Sigmoid colon (tissue), 7 donors: ENCODE measurements at places on chromosomes 5 and 9.
A peak's percentile ranks its signal among the peaks of the same experiment; 100 is the strongest.

DNA sequence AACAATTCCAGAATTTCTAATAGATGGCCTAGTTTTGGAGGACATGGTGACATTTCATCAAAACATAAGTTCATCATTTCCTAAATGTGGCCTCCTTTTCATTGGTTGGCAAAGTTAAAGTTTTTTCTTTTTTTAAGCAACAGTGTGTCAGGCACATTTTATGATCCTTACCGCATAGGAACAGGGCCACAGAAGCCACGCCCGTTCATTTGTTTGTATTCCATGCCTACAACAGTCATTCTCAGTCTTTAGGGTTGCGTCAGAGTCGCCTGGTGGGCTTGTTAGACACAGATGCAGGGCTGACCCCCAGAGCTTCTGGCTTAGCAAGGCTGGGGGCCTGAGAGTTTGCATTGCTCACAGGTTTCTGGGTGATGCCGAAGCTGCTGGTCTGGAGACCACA is 130.2 kb downstream of the HSD17B3 start:
- no peak for DNase-seq

- no peak for DNase-seq
Observed at GRCh38 chr5:73630765-73631164, 4.8 kb downstream of the ARHGEF28 start.

DNA sequence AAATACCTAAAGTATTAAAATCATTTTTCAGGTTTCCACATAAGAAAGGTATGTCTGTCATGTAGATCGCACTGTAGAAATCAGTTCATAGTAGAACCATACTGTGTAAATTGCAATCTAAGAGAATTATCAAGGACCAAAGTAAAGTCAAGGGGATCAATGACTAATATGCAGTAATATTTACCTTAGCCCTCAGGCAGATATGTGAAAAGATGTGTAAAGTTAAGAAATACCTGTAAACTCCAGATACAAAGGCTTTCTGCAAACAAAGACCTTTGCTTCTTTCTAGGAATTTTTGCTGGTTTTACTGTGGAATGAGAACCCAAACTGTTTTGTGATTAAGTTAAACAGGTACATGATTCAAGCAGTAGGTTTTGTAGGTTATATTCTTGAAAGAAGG is 11.6 kb downstream of the POLK start:
- no peak for DNase-seq

DNA sequence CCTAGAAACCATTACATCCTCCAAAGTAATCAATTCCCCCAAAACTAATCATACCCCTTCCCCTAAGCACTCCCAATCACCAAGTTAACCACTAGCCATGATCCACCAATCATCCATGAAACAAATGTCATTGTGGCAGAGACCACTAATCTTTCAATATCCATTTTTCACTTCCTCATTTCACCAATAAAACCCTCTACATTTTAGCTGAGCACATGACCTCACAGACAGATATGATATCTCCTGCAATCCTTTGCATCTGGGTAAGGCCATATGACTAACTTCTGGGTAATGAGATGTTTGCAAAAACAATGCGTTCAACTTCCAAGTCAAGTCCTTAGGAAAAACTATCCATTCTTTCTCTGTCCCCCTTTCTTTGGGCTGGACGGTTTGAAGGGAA is 20.7 kb downstream of the OR2S2 start:
- DNase-seq = no peak

DNA sequence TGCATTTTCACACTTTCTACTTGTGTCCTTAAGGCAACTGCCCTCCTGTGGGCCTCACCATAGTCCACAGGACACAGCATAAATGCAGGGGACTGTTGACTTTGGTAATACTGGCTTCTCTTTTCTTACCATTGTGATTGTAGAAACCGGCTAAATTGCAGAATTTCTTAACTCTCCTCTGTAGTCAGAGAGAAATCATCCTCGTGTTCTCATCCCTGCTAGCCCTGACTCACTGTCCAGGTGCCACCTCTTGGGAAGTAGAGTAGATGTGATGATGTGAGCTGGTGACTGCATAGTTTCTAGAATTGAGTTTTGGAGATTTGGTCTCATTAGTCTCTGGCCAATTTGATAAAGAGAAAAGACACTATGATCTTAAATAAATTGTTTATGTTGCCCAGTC is 5.5 kb downstream of the PHF24 start:
- DNase-seq = no peak

- DNase-seq = no peak
Observed at GRCh38 chr5:137273511-137273910, 225.6 kb downstream of the SPOCK1 start.

DNA sequence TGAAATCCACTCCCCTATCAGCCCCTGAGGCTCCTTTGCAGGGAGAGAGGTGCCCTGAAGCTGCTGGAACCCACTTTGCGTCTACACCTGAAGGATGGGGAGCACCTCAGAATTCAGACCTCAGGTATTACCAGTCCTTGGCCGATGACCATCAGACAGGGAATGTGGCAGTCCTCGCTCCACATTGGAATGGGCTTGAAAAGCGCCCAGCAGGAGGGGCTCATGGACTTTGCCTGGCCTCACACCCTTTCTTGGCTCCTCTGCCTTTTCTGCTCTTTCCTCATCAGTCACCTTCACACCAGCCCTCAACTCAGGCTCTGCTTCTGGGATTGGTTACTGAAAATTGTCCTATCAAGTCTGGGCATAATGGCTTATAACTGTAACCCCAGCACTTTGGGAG is 83.9 kb downstream of the BARX1 start:
- DNase-seq = no peak

GRCh38 chr5:134586866-134587524 is 45.6 kb downstream of the SAR1B start:
- peak; percentile 87 for DNase-seq

DNA sequence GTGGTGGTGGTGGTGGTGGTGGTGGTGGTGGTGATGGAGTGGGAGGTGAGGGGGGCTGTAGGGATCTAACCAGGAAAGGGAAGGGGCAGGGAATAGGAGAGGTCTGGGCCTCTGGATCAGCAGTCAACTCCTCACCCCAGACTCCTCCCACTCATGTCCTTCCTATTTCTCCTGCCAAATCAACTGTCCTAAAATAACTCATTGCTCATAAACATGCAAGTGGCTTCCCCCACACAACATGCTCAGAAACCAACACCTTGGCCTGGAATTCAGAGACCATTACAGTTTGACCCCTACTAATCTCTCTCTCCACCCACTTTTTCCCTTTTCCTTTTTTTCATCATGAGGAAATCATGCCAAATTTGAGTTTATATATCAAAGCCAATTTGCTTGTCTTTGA is 8.4 kb upstream of the FSD1L start:
- DNase-seq = no peak

GRCh38 chr5:157312492-157312891 is 46.6 kb downstream of the CYFIP2 start:
- DNase-seq = no peak

DNA sequence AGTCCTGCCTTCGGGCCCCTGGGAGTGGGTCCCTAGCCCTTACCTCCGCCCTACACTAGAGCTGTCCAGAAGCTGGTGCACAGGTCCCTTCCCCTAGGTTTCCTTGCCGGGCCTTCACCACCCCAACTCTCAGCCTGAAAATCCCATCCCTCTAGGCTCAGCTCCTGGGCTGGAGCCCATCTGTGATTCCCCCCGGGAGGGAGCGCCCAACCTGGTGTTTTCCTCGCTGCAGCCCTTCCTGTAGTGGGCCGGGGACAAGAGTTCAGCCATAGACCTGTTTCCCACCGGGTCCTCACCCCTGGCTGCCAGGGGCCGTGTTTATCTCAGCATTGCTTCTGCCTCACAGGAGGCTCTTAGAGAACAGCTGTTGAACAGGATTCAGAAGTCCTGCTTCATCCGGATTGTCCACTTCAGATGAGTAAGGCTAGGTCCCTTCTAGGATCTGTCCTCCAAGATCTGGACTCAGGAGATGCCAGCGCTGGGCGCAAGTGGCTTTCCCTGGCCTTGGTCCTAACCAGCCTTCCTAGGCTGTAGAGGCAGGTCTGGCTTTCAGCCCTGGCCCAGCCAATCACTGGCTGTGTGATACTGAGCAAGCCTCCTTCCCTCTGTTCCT is 965 bp downstream of the GLIPR2 start:
- peak; percentile 83 for DNase-seq

GRCh38 chr5:180823346-180823745 is 20.7 kb upstream of the MGAT1 start:
- no peak for DNase-seq

DNA sequence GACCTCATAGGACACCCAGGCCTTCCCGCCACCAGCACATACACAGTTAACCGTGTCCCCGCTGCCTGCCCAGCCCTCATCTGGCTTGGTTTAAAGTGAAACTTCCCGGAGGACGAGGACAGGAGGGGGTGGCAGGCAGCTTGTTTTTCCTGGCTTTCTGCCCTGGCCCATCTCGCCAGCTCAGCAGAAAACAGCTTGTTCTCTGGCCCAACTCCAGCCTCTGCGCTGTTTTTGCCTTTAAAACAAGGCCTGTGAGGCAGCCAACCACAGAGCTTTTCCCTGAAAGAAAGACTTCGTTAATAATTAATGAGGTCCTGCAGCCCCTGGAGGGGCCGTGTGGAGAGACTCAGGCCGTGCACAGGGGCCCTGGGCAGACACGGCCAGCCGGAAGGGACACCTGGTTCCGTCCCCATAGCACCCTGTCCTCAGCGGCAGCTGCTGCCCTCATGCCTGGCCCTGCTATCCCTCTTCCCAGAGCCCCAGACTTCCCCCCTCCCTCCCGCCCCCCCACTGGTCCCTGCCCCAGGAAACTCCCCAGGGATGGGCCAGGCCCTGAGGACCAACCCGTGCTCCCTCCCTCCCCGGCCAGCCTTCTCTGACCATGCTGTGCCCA is 108.7 kb downstream of the RXRA start:
- peak; percentile 99 for DNase-seq

DNA sequence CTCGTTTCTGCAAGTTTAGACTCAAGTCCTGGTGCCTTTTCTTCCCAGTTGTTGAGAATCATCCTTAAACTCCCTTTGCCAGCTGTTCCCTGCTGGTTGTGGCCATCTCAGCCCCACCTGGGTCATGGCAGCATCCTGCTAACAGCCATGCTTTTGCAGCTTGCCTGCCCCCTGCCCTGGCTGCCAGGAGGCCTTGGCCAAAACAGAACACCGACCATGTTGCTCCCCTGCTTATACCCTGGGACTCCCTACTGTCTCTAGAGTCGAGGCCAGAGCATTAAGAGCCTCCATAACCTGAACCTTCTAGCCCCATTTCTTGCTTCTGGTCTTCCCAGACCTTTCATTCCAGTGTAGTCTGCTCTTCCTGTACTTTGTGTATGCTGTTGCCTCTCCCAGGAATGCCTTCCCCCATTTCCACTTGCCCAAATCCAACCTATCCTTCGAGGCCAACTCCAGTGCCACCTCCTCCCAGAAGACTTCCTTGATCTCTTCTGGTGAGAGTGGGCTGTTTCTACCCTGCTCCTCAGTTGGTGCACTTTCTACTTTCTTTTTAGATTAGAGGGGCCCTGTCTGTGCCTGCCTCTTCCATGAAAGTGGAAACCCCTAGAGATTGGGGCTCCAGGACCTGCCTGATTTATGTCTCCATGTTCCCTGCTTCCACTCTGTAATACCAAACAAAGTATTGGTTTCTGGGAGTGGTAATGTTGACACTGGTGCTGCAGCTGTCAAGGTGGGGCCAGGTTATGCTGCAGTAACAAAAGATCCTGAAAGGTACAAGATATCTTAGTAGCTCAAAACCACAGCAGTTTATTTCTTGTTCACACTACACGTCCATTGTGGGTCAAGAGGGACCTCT is 88.2 kb downstream of the AMBP start:
- DNase-seq = no peak

DNA sequence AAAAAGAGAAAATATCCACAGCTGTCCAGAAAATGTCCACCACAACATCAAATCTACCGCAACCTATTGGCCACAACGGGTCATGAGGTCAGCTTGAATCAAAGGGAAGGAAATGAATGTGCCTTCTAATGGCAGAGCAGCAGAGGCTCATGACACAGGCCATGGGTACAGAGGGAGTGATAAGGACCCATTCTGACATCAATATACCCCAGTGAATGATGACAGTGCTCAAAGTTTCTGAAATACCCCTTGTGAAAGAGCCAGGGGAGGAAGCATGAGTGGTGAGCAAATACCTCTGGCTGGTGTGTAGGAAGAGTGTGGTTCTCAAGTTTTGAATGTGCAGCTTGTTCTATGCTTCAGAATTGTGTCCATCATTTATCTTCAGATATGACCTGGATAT is 348.2 kb downstream of the IRX1 start:
- DNase-seq = no peak

DNA sequence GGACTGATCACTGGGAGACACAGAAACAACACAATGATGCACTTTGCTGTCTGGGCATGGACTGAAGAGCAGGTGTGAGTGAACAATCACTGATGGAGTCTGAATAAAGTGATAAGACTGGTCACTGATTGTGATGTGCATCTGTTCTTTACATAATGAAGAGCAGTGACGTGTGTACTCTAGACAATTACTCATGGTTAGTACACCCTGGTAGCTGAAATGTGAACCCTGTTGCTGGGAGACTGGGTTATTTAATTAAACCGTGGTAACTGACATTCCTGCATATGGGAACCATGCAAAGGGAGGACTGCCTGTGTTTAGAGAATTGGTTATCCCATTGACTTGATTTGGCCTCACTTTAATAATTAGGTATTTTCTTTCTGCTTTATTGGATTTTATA is 202.9 kb downstream of the NR2F1-AS1 start:
- DNase-seq = no peak

- DNase-seq = no peak
Observed at GRCh38 chr5:6843335-6843734, 130.1 kb downstream of the TENT4A start.

DNA sequence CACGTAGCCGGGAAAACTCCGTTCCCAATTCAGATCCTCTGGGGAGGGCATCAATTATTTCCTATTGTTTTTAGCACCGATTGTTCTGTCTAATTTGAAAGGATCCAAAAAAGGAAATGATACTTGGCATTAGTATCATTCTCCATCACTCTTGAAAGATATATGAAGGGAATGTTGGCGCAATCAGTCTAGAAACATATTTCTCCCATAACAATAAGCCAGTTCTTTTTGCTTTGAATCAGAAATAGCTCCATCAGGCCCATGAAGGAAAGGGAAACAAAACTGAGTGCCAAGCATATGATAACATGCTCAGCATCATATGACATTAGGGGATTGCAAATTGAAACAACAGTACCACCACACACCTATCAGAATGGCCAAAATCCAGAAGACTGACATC is 39.8 kb downstream of the SRD5A1 start:
- DNase-seq = no peak

- no peak for DNase-seq
Observed at GRCh38 chr9:129270903-129271431, 92.9 kb upstream of the IER5L start.

- no peak for DNase-seq
Observed at GRCh38 chr5:97100476-97100875, 41.9 kb downstream of the LIX1 start.
